Putamen (tissue), 1 donor: ENCODE measurements at places on chromosomes 7 and 10.

- no peak for DNase-seq
These were observed 2.3 kb upstream of the SLC29A3 start for GRCh38 chr10:71316786-71317160.

DNA sequence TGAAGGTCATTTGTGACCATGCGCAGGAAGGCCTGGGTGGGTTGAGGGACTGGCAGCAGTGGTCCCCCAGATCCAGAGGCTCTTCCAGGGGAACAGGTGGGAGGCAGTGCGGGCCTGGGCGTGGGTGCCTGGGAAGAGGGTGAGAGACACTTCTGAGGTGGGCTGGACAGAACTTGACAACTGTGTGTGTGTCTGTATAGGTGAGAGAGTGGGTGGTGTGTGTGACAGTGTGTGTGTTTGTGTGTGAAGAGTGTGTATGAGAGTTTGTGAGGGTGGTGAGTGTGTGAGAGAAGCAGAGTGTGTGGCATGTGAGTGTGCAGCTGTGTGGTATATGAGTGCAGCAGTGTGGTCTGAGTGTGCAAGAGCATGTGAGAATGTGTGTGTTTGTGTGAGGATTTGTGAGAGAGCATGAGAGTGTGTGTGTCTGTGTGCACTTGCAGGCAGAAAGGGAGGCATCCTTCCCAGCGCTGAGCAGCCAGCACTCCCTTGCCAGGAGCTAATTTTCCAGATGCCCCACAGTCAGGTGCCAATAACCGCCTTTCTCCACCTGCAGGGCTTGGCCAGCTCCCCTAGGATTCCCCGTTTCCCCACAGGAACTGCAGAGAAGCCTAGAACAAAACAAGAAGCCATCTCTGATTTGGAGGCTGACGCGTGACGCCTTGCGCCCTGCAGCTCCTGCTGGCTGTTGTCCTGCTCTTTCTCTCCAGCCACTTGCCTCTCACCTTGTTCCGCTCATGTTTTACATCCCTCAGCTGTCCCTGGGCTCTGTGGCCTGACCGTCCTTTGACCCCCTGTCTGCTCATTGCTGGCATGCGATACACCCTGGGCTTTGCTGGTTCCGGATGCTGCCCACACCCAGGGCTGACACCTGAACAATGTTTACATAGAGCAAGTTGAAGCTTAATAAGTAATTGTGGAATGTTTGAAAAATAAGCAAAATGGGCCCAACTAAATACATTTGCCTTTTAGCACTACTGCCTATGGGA is 88.0 kb downstream of the TMEM178B start:
- DNase-seq: no peak

- DNase-seq: no peak
These were observed 290.7 kb downstream of the CACNA2D1 start for GRCh38 chr7:82152858-82153257.

DNA sequence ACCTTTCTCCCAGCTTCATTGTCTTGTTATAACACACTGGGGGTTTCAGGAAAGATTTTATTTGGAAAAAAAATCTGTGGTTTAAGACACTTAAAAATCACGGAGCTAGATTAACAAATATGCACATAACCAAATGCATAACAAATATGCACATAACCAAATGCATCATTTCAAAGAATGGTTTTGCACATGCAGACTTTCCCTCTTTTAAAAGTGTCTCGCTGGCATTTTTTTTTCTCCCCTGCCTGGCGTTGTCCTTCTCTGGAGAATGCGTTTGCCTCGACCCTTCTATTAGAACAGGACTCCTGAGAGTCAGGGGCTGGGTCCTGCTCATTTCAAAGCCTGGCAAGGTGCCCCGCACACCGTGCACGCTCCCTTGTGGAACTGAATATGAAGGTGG is 42.7 kb upstream of the LOXL4 start:
- DNase-seq: no peak

- no peak for DNase-seq
These were observed 35.3 kb upstream of the CYTH3 start for GRCh38 chr7:6307762-6308161.

GRCh38 chr10:102537948-102538347 is 34.2 kb downstream of the SUFU start:
- no peak for DNase-seq

DNA sequence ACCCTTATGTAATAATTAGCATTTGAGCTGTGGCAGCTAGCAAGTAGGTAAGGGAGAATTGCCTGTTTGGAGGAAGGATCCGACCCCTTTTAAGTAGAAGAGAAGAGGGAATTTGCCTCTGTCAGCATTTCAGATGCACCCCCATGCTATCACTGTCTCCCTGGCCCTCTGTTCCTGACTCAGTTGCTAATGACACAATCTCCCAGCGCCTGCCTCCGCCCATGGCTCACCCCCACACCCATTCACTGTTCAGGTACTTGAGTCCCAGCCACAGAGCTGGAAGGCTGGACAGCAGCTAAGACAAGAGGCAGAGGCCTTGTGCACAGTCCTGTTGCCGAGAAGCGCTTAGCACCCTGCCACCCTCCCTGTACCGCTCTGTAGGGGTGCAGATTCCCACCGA is 512.3 kb upstream of the GALNT17 start:
- DNase-seq: no peak

GRCh38 chr10:34960983-34961382 is 129.2 kb downstream of the CUL2 start:
- no peak for DNase-seq

- no peak for DNase-seq
These were observed 125.9 kb downstream of the CUL2 start for GRCh38 chr10:34964166-34964800.
